NCI-H187 treated with DMSO at 0.1 percent for 48 hours (cell line): ENCODE measurements at places on chromosomes 7 and 10.

GRCh38 chr7:80589631-80590030 lies 48.8 kb upstream of the CD36 start:
- DNase-seq, result no peak

- DNase-seq, result no peak
Observed at GRCh38 chr10:47253030-47253637, 46.9 kb upstream of the GDF10 start.

DNA sequence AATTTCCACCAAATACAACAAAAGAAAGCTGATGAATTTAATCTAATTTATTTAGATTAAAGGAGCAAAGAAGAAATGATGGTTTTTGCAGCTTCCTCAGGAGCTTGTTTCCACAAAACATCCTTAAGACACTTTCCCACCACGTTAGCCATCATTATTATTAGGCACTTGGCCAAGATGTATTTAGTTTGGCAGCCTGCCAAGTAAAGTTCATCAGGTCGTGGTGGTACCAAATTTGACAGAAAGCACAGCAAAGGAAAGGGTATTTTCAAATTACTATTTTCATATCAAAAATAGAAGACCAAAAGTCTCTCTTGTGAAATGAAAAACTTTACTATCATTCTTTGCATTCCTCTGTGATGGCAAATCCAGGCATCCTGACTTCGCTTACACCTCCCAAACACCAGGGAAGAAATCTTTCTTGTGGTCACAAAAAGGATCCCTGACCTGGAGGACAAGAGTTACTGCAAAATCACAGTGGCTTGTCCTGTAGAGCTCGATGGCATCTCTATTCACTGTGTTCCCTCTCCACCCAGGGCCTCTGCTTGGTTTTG lies 123.1 kb upstream of the INHBA start:
- no peak for DNase-seq

GRCh38 chr7:112752576-112752975 lies 37.6 kb downstream of the TMEM168 start:
- no peak for DNase-seq

DNA sequence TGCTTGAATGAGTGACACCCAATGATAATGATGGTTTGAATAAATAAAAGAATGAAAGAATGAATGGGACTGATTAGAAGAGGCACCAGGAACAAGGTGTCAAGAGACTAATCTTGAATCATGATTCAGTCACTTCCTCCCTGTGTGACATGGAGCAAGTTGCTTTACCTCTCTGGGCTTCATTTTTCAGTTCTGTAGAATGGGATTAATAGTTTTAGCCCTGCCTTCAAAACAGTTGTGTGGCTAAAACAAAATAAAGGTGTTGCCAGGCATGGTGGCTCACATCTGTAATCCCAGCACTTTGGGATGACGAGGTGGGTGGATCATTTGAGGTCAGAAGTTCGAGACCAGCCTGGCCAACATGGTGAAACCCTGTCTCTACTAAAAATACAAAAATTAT lies 37.6 kb downstream of the MYL10 start:
- no peak for DNase-seq

GRCh38 chr10:21531164-21531563 lies 2.9 kb upstream of the MLLT10 start:
- no peak for DNase-seq

GRCh38 chr7:76262683-76263402 lies 39.6 kb upstream of the HSPB1 start:
- DNase-seq, result no peak

DNA sequence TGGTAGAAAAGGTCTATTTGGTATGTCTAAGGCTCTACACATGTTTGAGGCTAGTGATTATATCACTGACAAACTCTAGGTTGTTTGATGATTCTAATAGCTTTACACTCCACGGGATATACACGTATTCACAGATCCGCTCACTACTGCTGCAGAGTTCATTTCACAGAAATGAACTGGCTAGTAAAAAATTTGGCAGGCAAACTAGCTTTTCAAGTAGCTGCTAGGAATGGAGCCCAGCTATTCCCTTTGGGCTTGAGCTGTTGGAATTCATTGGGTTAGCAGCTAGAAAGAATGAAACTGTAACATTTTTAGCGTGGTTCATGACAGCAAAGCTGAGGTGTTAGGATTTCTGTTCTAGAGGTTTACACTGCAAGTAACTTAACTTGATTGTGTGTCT lies 37.6 kb downstream of the R3HCC1L start:
- DNase-seq, result no peak

- DNase-seq, result no peak
Observed at GRCh38 chr10:84552478-84552877, 224.1 kb downstream of the CCSER2 start.

GRCh38 chr10:90885176-90885575 lies 13.4 kb downstream of the RPP30 start:
- no peak for DNase-seq

- DNase-seq, result no peak
Observed at GRCh38 chr7:50818324-50818723, 35.6 kb upstream of the GRB10 start.

DNA sequence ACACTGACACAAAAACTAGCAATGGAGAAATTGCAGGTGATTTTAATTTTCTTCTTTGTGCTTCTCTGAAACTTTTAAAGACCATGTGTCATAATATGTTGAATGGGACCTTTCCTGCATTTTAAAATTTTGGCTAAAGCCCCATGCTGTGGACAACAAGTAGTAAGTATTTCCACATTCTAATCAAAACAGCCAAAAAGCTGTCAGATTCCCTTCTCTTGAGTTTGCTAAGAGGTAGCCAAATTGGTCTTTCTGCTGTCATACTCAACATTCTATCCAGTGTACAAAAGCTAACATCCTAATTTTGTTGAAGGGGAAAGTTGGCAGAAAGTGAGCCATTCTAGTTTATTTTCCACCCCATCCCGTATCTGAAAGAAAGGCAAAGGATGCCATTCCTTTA lies 447.6 kb downstream of the TFEC start:
- DNase-seq, result no peak

- DNase-seq, result no peak
Observed at GRCh38 chr10:5685764-5686240, 1.2 kb downstream of the TASOR2 start.

GRCh38 chr7:57482-58255 lies 134.7 kb upstream of the FAM20C start:
- no peak for DNase-seq

DNA sequence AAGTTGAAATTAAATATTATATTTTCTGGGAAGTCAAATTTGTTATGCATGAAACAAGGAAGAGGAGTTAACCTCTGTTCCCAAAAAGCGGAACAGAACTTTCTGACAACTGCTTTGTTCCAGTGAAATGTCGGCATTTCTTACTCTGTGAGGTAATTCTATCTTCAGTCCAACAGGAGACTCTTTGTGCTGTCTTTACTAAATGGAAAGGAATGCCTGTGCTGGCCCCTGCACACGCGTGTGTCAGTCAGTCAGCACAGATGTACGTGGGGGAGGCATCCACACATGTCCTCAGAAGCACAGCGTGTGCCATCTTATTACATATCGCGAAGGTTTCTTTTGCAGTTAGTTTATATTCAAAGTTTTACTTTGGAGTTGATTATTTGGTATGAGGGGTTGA lies 37.5 kb downstream of the NET1 start:
- no peak for DNase-seq

- no peak for DNase-seq
Observed at GRCh38 chr7:111026806-111027205, 64.1 kb upstream of the LRRN3 start.

DNA sequence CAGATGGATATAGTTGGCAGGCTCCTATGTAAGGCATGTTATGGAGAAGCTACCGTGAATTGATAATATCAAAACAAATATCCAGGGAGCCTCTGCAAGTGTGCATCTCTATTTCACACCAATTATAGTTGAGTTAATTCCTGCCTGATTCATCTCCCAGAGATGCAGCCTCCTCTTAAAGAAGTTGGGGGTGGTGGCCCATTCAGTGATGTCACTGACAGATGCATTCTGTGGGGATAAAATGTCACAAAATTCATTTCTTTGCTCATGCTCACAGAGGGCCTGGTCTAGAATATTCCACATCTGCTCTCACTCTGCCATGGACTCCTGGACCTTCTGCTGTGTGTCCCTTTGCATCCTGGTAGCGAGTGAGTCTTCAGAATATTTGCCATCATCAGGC lies 189.1 kb upstream of the PRSS1 start:
- no peak for DNase-seq

DNA sequence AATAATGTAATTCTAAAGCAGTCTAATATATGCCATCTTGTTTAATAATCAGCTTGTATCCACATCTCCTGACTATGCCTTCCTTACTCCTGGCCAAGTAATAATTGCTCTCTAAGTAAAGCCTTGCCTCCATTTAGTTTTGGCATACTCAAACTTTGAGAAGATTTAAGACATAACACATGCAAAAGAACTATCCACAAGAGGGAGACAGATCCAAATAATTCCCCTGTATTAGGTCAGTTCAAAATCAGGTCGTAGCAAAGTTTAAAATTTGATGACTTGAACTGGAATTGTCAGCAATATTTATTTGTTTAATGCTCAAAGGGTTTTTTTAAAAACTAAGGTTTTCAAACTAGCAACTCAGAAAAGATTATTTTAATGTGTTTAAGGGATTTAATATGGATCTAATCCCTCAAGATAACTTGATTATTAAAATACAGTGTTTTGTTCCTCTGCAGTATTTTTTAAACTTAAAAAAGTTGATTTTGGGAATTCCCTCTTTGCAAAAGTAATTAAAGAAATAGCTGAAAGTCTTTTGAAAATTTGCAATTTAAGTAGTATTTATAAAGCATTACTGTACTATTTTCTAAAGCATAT lies 95.3 kb downstream of the HDAC9 start:
- no peak for DNase-seq

DNA sequence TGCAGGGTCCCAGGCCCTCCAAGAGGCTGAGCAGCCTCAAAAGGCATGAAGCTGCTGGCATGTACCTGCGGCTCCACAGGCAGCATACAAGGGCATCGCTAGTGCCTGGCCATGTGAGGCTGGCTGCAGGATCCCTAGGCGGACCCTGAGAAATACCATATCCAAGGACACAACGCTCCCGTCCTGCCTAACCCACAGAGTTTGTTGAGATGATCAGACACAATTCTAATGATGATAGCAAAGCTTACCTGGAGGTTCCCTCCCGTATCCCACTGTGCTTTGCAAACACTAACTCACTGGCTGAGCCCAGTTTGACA lies 17.3 kb downstream of the CLRN3 start:
- DNase-seq, result no peak

GRCh38 chr10:90222372-90222771 lies 521.0 kb downstream of the KIF20B start:
- DNase-seq, result no peak

DNA sequence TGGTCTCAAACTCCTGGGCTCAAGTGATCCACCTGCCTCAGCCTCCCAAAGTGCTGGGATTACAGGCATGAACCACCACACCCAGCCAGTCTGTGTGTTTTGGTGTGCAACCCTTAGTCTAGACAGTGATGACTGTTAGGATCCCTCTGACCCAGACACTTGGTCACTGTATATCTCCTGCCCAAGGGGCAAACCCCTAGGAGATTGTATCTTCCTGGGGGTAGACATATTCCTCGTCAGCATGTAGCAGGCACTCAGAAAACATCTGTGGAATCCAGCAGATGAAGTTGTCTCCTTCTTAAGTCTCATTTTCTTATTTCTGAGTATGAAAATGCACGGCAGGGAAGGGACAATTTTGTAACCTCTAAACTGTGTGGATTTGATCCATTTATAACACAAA lies 292.5 kb downstream of the GFRA1 start:
- DNase-seq, result no peak
